Activated CD4-positive, alpha-beta T cell treated with anti-CD3 and anti-CD28 coated beads, Interleukin-2, Interleukin-4, amounts not matched to agents 100 ng/mL and 50 ng/mL, durations not matched to agents 16 hours and 8 hours (primary cell): ENCODE measurements at places on chromosomes 11 and 22.

- DNase-seq: no peak
Measured at GRCh38 chr11:71336176-71336995, 84.0 kb upstream of the SHANK2 start.

- DNase-seq: no peak
Measured at GRCh38 chr11:44968510-44968909, 17.8 kb upstream of the TP53I11 start.

DNA sequence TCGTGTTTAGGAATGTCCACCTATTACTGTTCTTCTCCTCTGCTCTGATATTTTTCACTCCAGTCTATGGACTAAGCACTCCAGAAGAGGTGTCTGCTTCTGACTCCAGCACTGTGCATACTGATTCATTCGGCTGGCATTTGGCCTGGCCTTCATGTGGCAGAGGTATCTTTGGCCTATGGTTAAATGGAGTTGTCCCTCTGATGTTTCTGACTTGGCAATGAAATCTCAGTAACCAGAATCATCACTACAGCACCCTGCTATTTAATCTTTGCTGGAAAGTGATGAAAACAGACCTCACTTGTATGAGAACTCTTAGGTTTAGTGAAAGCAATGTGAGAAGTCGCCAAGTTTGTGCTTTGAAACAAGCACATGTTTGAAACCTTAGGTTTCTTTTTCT lies 155.2 kb downstream of the MAML2 start:
- DNase-seq: no peak

- no peak for DNase-seq
Measured at GRCh38 chr11:67308031-67308866, 4.9 kb downstream of the SSH3 start.

- no peak for DNase-seq
Measured at GRCh38 chr11:45486461-45486860, 179.0 kb downstream of the CHST1 start.

DNA sequence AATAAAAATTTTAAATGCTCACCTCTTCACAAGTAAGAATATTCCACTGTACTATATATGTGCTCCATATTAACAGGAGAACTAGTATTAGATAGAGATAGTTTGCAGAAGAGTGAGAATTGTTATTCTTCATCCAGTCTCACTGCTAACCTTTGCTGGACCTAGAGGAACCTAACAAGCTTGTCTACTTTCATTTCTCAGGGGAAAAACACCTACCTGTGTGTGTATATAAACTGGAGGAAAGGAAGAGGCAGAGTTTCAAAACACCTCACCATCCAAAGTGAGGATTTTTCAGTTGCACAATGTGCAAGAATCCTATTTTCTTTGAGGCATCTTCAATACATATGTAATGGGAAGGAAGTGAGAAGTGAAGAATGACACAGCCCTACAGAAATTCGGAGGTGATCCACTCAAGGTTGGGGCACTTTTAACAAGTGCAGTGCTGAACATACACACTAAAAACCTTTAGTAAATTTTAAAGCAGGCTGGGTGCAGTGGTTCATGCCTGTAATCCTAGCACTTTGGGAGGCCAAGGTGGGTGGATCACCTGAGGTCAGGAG lies 52.4 kb downstream of the SYTL2 start:
- DNase-seq: peak; percentile 25
